CD4-positive, alpha-beta T cell treated with Interferon alpha-2 for 1 hour (primary cell): ENCODE measurements at places on chromosomes 13 and 19.

- DNase-seq, result no peak
These were observed 426.1 kb downstream of the TSHZ3 start for GRCh38 chr19:30923096-30923495.

GRCh38 chr13:114319441-114319913, 5.2 kb downstream of the CHAMP1 start:
- no peak for DNase-seq

DNA sequence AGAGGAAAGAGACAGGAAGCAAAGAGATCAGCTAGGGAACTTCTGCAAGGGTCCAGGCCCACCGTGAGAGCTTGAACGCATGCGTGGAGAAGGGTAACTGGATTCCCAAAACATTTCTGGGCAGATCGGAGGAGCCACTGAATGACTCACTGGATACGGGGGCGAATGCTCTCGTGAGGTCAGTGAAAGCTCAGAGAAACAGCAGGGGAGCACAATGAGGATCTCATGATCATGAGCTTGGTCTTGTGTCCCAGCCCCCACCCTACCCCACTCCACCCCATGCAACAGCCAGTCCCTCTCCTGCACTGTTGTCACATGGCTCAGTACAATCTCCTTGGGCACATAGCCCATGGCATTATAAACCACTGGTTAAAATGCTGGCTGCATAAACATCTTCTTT, 40.6 kb downstream of the DCLK1 start:
- DNase-seq, result no peak

DNA sequence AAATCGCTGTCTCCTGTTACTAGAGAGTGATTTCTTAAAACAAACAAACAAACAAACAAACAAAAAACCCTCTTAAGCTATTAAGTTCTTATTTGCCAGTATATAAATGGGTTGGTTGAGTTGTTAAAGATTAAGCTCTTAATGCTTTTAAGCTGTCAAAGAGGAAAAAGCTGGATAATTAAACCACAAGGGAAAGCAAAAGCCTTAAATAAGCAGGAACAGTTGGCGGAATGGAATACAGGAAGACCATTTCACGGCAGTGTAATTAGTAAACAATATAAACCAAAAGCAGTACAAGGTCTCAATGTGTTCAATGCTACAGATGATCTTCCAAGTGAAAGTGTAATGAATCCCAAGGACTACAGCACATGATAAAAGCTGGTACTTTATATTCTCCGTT, 32.2 kb upstream of the GGACT start:
- no peak for DNase-seq

- DNase-seq, result peak; percentile 72
These were observed 24.6 kb downstream of the SPC24 start for GRCh38 chr19:11130824-11131455.

DNA sequence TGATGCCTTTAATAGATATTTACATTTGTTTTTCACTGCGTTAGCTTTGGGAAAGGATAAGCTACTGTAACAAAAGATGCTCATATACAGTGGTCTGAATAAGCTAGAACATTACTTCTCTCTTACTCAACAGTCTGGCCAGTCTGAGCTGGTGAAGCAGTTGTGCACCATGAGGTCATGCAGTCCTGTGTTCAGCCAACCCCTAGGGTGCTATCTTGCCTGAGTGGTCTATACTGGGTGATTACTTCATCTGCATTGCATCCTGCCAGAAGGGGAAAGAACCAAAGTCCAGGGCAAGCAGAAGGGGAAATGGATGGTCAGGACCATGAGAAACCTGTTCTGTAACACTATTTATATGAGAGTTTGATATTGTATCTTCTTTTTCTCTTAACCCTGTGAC, 31.5 kb downstream of the ERCC5 start:
- DNase-seq, result no peak

GRCh38 chr19:55680339-55681130, 5.5 kb downstream of the EPN1 start:
- DNase-seq, result no peak

- no peak for DNase-seq
These were observed 84.5 kb upstream of the FRY start for GRCh38 chr13:31947105-31947504.

GRCh38 chr13:20197361-20197834, 4.7 kb upstream of the GJB2 start:
- no peak for DNase-seq

DNA sequence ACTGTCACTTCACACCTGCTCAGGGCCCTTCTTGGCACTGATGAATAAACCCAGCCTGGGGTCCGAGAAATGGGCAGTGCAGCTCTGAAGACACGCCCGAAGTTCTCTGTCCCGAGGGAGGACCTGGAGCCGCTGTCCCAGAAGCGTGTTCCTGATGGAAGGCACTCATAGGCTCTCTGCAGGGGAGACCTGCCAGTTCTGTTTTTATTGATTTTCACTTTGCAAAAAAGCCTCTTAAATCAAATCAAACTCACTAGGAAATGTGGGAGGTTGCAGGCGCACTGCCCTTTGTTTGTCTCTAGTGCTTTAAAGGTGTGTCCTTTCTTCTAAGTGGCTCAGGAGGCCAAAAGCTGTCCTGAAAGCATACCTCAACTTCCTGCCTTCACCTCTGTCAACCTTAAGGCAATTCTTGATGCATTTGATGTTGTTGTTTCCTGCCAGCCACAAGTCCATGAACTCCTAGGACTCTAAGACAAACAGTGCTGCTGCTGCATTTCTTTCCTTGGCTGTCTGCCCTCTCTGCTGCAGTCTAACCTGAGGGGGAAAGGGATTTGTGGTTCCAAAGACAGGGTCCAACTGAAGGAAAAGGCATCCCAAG, 663.2 kb downstream of the UQCRFS1 start:
- no peak for DNase-seq

GRCh38 chr13:33728271-33729037, 89.5 kb upstream of the RFC3 start:
- no peak for DNase-seq

- DNase-seq, result no peak
These were observed 589.8 kb downstream of the LMO7 start for GRCh38 chr13:76225815-76226489.

DNA sequence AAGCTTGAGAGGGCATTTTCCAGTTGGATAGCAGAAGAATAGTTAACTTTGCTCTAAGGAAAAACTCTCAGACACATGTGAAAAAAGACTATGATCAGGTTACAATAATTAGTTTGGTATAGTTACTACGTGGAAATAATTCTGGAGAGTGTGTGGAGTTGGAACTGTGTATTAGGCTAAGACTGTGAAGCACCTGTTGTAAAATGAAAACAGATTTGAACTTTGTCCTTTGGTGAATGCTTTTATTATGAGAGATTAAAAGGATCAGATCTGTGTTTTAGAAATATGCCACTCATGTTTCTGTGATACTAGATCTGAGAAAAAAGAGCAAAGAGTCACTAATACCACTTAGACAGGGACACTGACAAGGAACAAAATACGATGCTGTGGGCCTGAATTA, 807.5 kb upstream of the ATXN8OS start:
- DNase-seq, result no peak

GRCh38 chr19:1210227-1210538, 4.6 kb downstream of the STK11 start:
- no peak for DNase-seq

DNA sequence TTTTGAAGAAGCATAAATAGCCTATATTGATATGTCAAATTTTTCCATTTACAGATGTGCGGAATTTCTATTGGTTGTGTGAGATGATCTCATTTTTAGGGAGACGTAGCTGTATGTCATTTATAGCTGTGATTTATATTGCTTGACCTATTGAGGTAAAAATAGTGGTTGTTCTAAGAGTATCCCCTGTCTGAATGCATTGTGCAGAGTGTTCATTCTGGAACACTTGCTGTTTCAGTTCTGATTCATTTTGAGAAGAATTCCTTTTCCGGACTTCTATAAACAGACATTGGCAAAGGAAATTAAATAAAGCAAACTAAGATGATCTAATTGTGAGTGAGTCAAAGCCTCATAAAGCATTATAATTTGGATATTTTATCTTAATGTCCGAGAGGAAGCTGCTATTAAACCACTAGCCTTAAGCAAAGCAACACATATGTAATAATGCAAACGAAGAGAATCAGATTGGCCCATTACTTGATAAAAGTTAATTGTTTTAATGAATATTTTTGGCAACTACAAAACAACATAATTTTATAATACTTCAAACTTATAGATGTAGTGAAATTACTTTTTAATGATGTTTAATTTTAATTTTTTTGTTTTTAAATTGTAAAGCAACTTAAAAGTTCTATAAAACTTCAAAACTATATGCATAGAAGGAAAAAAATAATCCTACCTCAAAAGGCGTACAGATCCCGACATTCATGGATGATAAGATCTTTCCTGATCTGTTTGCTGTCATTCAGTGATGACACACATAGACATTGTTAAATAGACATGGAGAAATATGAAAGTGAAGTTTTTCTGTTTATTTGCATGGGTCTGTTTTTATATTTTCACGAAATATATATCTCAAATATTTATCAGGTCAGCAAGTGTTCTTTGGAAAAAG, 942.6 kb upstream of the SLC10A2 start:
- DNase-seq, result no peak

- DNase-seq, result no peak
These were observed 8.2 kb upstream of the SUCLA2 start for GRCh38 chr13:48009284-48009683.

- DNase-seq, result no peak
These were observed 757 bp upstream of the CLEC11A start for GRCh38 chr19:50722201-50723013.

- no peak for DNase-seq
These were observed 187.1 kb downstream of the TDRD3 start for GRCh38 chr13:60583911-60584753.

- DNase-seq, result peak; percentile 63
These were observed 8.2 kb upstream of the ERFL start for GRCh38 chr19:41936416-41936850.

DNA sequence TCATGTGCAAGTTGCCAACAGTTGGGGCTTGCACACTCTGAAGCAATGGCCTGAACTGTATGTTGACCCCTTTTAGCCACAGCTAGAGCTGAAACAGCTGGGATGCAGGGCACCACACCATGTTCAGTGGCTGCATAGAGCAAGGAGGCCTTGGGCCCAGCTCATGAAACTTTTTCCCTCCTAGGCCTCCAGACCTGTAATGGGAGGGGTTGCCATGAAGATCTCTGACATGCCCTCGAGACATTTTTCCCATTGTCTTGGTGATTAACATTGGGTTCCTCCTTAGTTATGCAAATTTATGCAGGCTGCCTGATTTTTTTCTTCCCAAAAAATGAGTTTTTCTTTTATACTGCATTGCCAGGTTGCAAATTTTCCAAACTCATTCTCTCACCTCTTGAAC, 165.1 kb upstream of the PRR20A start:
- no peak for DNase-seq

GRCh38 chr13:36965767-36966166, 33.4 kb downstream of the ALG5 start:
- no peak for DNase-seq

- DNase-seq, result no peak
These were observed 297.5 kb downstream of the ENOX1 start for GRCh38 chr13:43489233-43489632.

DNA sequence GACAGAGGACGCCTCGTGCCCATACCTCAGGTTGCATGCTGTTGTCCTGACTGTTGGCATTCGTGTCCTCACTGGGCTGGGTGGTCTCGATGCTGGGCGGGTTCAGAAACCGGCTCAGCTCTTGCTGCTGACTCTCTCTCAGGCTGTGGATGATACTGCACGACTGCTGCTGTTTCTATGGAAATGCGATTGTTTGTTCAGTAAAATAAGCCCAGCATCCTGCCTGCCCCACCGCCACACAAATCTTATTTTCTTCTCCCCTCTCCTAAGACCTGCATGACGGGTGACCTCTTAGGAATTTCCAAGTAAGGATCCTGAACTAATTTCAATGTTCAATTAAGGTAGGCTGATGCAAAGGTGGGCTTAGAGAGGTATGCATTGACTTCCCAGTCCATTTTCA, 356.5 kb downstream of the NALCN start:
- DNase-seq, result no peak

DNA sequence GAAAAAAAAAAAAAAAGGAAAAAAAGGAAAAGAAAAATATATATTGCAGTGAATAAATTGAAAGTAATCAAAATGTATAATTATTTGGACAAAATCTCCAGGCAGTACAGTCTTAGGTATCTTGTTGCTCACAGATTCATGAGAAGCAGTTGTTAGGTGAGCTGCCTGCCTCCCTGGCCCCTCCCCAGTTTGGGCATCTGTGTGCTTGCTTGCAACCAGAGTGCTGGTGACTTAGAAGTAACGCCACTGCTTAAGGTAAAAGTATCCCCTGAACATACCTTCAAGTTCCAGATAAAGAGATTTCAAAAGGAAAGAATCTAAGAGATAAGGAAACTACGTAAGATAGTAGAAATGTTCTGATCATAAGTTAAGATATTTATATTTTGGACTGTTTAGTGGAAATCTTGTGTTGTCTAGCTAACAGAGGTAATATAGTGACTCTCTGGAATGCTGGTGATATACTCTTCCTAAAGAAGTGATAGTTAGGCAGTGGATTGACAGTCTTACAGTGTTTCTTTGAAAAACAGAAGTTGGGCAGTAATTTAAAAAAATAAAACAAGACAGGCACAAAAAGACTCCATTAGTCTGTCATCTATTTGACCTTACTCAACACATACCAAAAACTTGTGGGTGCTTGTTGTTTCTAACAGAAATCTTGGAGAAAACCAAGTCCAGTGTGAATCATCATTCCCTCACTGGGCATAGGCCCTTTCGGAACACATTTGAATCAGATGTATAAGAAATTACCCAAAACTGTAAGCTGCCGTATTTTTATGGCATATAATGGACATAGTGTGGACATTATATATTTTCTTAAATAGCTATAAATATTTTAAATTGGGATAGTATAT, 38.3 kb upstream of the KCTD4 start:
- no peak for DNase-seq
